NCI-H69 (cell line): ENCODE measurements at places on chromosomes 11 and 22.

DNA sequence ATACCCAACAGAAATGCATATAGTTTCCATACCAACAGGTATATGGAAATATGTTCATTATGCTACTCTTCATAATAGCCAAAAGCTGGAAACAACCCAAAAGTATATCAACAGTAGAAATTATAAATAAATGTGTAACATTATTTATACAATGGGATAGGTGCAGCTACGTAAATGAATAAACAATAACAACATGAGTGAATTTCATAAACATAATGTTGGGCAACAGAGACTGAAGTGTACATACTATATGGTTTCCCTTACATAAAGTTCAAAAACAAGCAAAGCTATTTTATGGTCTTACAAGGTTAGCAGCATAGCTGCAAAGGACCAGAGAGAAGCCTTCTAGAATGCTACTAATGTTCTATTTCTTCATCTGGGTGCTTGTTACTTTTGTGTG lies 305.0 kb downstream of the INSC start:
- DNase-seq = no peak

- DNase-seq = peak; percentile 99
Observed at GRCh38 chr11:95652002-95652472, 137.5 kb downstream of the FAM76B start.

DNA sequence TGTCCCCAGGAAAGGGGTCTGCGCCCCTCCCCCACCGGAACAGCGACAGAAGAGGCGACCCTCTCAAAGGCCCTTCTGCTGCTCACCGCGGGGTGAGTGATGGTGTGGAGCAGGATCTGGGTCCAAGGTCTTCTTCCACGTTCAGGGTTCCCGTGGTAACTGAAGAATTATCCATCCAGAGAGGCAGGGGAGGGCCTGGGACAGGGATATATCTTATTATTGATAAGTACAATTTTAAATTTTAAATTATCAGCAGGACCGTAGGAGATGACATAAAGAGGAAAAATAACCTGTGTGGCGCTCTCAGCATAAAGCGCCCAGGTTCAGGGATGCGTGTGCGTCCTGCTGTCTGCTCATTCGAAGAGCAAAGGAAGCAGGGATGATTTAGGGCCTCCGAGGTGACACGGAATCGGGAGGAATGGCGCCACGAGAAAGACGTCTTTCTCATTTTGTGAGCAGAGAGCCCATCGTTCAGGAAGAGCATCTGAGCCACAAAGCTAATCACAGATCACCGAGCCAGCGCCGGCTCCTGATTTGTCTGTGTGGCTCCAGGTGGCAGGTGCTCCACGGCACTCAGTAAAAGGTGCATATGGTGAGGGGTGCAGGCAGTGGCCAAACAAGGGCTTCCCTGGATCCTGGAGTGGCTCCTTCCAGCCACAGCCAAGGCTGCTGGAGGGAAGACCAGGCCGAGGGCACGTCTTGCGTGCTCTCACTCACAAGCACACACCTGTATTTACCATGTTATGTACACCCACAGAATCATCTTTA lies 19.3 kb downstream of the KRTAP5-5 start:
- no peak for DNase-seq

GRCh38 chr11:128692753-128693415 lies 988 bp upstream of the FLI1 start:
- DNase-seq = peak; percentile 25

DNA sequence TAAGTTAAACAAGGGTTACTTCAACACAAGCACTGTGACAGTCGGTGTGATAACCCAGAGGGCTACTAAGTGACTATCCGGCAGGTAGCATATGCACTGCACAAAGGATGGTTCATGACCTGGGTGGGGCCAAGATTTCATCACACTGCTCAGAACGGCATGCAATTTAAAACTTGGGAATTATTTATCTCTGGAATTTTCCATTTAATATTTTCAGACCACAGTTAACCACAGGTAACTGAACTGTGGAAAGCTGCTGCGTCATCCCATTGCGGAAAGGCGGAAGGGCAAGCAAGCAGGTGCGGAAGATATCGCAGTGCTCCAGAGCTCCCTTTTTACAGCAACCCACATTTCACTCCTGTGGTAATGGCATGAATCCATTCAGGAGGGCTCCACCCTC lies 540.8 kb downstream of the INSC start:
- peak; percentile 11 for DNase-seq

- no peak for DNase-seq
Observed at GRCh38 chr22:49400941-49401598, 426.6 kb downstream of the BRD1 start.
